T-helper 9 cell (primary cell): ENCODE measurements at places on chromosomes 16 and 17.

GRCh38 chr16:1556254-1556653 lies 22.8 kb downstream of the TMEM204 start:
- DNase-seq: no peak

GRCh38 chr16:29231244-29231643 lies 175.3 kb downstream of the NPIPB11 start:
- no peak for DNase-seq

GRCh38 chr17:21245639-21246084 lies 7.5 kb downstream of the NATD1 start:
- DNase-seq: no peak

DNA sequence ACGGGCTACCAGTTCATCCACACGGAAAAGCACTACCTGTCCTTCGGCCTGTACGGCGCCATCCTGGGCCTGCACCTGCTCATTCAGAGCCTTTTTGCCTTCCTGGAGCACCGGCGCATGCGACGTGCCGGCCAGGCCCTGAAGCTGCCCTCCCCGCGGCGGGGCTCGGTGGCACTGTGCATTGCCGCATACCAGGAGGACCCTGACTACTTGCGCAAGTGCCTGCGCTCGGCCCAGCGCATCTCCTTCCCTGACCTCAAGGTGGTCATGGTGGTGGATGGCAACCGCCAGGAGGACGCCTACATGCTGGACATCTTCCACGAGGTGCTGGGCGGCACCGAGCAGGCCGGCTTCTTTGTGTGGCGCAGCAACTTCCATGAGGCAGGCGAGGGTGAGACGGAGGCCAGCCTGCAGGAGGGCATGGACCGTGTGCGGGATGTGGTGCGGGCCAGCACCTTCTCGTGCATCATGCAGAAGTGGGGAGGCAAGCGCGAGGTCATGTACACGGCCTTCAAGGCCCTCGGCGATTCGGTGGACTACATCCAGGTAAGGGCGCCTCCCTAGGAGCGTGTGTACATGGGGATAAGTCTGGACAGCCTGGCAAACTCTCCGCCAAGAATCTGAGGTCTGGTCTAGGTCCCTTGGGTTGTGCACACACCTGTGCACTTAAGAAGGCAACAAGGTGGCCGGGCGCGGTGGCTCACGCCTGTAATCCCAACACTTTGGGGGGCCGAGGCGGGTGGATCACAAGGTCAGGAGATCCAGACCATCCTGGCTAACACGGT lies 4.2 kb downstream of the HAS3 start:
- no peak for DNase-seq

GRCh38 chr17:49688848-49689247 lies 11.0 kb upstream of the SPOP start:
- DNase-seq: no peak

GRCh38 chr17:76710863-76711611 lies at the start of gene MXRA7:
TSS of gene MXRA7 (minus strand) at chr17:76710965. CDS start at chr17:76710946, 19 bp downstream.
- peak; percentile 66 for DNase-seq

GRCh38 chr17:59521465-59522126 lies 43.8 kb upstream of the DHX40 start:
- DNase-seq: peak; percentile 50

DNA sequence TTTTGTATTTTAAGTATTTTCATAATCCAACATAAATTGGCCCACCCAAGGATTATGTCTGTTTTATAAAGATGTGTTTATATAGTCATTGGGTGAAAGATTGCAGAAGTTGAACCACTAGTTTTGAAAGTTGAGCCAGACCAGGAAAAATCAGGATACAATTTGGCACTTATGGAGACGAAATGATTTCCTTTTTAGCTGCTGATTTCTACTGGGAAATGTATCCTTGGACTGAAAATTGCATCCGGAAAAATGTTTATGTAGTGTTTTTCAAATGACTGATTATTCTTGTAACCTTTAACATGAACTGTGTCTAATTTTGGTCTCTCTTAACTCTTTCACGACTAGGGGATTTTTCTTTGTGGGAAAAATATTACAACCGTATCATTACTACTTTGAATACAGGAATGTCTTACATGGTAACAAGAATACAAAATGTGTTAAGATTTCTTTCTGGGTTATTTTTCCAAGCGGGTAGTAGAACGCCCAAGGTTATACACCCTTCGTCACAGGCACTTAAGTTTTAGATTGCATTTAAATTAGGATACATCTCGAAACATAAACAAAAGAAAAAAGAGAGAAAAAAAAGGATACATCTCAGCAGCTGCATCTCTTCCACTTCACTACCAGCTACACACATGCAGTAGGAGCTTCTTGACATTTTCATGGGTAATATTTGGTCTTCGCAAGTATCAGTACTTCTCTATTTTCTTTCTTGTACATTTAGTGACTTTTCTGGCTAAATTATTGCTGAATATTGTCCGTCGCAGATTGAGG lies 273.0 kb upstream of the TBX2 start:
- DNase-seq: no peak

GRCh38 chr17:31561469-31562375 lies 170.2 kb downstream of the RAB11FIP4 start:
- no peak for DNase-seq

DNA sequence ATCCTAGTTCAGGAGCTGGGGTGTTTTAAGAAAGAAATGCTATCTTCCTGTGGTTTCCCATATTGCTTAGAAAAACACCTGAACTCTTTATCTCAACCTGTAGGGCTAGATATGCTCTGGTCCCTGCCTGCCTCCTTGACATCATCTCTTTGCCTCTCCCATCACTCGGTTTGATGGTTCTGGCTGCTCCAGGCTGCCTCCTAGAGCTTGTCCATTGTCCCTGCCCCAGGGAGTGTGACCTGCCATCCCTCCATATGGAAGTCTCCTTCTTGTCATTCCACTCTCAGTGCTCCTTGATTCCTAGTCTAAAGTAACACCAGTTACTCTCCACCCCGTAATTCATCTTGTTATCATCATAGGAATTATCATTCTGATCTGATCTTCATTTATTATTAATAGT lies 369.0 kb upstream of the EEF2KMT start:
- DNase-seq: no peak

DNA sequence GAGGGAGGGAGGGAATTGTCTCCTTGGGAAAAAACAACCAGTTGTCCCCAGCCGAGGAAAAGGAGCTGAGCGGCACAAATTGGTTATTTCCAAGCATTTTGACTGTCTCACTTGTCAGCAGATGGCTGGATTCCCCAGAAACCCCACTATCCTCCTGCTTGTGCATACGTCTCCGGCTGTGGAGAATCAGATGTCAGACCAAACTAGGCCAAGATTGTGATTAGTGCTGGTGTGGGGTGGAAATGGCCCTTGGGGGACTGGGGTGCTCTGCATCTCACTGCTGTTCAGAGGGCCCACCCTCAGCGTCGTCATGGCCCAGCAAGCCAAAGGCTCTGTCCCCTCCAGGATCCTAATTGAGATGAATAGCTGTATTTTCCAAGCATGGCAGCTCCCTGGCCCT lies 131.7 kb upstream of the HSBP1 start:
- DNase-seq: no peak

DNA sequence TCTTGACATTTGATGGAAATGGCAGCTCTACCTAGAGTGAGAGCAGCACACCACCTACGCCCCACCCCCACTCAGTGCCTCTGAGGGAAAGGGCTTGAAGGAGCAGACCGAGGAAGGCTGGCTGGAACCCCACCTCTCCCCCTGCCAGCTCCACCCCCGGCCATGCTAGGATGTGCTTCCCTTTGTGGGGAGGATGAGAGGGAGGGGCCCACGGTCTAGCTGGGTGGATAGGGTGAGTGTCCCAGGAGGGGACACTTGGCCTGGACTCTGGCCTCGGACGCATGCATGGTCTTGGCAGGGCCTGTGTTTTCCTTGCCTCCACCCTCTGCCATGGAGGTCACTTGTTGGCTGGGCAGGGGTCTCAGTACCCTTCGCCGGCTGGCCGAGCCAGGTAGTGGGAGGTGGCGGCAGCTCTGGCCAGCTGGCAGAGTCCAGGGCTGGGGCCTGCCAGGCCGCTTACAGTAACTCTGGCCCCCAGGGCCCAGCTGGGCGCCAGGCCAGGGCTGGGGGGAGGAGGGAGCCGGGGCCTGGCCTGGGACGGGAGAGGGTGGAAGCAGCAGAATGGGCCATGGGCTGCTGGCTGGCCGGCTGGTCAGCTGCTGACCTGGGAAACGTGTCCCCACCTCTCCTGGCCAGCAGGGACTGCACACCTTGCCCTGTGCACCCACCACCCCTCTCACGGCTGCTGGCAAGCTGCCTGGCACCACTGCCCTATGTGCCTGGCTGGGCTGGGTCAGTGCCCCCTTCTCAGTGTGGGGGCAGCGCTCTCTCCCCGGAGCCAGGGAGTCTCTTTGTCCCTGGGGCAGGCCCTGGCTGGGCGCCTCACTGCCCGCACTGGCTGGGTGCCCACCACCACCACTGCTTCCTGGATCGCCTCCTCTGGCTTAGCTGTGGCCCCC lies 23.0 kb downstream of the RARA start:
- no peak for DNase-seq

GRCh38 chr16:28935346-28935745 lies 3.6 kb downstream of the CD19 start:
- DNase-seq: no peak

GRCh38 chr16:51638339-51639135 lies 487.5 kb upstream of the SALL1 start:
- DNase-seq: no peak

GRCh38 chr17:41529491-41529915 lies 1.4 kb upstream of the KRT19 start:
- no peak for DNase-seq

DNA sequence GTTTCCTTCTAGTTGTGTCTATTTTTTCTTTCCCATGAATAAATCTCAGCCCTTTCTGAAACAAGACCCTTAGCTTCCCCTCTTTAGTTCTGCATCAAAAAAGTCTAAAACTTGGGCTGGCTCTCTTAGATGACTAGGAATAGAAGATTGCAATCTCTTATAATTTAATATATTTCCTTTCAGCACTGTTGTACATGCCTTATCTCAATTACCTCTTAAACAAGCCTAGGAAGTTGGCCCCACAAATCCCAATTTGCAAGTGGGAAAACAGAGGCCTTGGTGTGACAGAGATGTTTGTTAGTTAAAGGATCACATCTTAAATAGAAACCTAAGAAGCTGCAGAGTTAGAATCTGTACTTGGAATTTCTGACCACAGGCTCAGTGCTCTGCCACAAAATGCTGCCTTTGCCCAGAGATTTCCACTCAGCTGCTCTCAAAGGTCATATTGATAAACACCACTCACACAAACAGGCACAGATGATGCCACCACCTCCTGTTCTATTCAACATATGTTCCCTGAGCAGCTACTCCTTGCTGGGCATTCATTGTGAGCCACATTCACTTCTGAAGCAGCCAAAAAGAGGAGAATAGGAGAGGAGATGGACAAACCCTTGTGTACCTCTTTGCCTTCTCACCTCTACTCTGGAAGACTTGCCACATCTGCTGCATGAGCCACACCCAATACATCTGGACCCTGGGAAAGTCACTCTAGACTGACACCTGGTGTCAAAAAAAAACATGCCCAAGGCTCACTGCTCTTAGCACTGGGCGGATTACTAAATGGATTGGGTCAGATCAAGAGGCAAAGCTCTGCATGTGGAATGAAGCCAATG lies 5.5 kb downstream of the CCDC182 start:
- no peak for DNase-seq

- peak; percentile 60 for DNase-seq
Observed at GRCh38 chr16:56609463-56609921, 1.1 kb downstream of the MT2A start.

GRCh38 chr17:2058586-2059546 lies 4.0 kb downstream of the HIC1 start:
- DNase-seq: peak; percentile 64

DNA sequence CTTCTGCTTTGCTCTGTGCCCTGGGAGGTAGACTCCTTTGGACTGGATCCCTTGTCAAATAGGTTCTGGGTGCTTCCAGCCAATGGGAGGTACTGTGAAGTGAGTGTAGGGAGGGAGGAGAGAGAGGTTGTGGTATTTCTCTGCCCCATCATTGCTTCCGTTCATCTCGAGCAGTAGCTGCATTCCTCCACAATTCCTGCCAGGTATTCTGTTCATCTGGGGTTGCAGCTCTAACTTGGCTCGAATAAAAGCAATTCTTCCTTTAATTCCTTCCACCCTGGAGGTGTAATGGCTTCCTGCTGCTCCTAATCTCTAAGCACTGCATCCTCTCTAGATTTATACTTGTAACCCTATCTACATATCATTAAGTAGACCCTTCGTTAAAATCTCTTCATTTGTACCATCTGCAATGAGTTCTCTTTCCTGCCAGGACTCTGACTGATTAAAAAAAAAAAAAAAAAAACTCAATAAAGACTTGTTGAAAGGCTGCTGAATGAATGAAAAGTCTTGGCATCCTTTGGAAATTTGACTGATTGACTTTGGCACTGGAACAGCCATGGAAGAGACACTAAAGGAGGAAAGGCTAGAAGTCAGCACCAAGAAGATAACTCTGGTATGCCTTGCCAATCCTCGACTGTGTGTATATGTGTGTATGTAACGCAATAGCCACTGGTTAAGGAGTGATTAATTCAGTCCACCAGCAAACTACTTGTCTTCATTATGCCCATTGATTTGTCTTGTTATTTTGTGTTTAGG lies 616.9 kb upstream of the SOX9 start:
- DNase-seq: no peak

- no peak for DNase-seq
Observed at GRCh38 chr17:4721203-4722135, 9.8 kb upstream of the MED11 start.

GRCh38 chr16:22284637-22285036 lies 12.6 kb upstream of the POLR3E start:
- no peak for DNase-seq

DNA sequence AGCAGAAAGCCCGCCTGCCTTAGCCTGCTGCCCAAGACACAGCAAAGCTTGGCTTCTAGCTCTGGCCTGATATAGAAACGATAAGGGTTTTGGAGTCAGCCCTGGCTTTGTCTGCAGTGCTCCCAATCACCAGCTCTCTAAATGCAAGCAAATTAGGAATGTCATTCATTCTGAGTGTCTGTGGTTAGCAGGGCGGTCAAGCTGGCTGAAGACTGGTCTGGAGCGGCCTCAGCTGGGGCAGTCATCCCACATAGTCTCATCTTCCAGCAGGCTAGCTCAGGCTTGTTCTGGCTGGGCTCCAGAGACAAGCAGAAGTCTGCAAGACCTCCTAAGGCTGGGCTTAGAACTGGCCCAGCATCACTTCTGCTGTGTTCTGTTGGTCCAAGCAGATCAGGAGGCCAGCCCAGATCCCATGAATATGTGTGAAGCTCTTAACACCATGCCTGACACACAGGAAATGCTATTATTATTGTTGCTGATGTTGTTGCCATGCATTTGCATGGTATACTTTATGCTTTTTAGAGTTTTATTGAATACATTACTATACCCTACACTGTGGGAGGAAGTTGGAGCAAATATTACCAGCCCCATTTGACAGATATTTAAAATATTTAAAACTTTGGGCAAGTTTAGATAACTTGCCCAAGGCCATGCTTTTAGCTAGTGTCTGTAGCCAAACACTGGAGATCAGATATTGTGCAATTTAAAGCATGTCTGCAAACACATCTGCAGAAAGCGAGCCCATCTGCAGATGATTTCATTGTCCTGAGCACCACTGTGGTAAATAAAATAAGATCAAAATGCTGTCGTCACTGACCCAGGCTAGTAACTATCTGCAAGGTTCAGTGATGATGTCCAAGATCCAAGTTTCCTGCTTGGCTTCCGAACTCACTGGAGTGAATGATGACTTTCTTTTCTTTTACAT lies 24.8 kb downstream of the TMC7 start:
- no peak for DNase-seq
